Activated CD8-positive, alpha-beta memory T cell treated with anti-CD3 and anti-CD28 coated beads for 1 hour (primary cell): ENCODE measurements at places on chromosomes 6 and 20.

DNA sequence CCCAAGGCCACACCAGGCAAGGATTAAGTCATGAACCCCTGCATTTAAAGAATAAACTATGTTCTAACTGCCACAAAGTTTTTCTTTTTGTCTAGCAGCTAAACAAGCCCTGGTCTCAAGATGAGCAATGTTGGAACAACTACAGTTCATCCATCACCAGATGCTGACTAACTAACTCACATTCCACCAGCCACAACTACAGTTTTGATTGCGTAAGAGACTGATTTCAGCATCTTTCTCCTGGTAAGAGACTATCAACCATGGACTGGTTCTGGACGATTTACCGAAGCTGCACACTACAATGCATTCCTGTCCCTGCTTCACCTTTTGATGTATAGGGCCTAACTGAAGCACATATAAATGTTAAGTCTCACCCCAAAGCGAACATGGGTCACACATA is 43.0 kb downstream of the F13A1 start:
- DNase-seq = no peak

DNA sequence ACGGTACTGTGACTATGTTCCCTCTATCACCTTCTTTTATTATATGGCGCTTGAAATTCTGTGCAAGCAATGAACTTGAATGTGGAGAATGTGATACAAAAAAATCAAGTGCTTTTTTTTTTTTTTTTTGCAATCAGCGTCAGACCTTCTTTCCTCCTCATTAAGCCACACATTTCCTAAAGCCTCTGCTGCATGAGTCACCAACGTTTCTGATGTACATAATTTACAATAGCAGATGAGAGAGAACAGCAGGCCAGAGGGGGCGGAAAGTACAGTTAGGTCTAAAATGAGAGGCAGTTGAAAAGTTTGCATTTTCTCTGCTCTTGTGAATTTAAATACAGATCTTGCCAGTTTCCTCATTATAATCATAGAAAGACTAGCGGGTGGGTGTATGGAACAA is 114.6 kb upstream of the RIPOR2 start:
- no peak for DNase-seq

DNA sequence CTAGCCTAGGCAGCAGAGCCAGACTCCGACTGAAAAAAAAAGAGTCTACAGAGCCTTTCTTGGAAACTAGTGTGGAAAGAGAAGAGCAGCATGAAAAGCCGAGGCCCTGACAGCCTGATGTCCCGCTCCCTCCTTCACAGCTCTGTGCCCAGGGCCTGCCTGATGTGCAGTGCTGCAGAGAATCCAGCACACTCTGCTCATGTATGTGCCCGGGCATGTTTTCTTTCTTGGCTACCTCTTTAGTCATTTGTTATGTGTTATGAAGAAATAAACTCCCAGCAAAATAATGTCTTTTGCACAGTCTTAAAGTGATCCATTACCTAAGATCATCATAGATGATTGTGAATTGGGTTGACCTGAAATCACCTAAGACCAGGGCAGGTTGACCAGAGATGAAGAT is 78.1 kb upstream of the EZR start:
- no peak for DNase-seq

DNA sequence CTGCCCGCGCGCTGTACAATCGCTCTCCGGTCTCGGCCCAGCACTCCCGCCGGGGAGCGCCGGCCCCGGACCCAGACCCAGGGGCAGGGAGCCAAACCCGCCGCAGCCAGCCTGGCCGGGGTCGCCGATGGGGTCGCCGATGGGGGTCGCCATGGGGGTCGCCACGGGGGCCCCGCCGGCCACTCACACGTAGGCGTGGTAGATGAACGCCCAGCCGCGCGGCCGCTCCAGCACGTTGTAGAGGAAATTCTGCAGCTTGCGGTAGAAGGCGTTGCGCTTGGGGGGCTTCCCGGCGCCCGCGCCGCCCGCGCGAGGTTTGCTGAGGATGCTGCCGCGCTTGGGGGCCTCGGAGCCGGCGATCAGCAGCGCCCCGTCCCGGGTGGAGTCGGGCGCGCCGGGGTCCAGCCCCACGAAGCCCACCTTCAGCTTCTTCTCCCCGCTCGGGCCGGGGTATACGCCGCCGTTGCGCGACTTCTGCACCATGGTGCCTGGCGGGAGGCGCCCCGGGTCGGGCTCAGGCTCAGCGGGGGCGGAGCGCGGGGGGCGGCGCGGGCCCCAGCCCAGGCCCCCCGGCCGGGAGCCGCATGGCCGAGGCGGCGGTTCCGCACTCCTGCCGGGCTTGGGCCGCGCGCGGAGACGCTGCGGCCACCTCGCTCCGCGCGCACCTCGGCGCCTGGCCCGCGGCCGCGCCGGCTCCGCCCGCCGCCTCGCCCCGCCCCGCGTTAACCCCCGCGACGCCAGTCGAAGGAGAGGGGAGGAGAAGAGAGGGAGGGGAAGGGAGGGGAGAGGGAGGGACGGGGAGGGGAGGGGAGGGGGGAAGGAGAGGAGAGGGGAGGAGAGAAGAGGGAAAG is at the start of gene KCNQ2:
KCNQ2 (minus strand) TSS at position 675 of the 851 bp plus-strand sequence; CDS start at position 483, 192 bp downstream.
- no peak for DNase-seq

DNA sequence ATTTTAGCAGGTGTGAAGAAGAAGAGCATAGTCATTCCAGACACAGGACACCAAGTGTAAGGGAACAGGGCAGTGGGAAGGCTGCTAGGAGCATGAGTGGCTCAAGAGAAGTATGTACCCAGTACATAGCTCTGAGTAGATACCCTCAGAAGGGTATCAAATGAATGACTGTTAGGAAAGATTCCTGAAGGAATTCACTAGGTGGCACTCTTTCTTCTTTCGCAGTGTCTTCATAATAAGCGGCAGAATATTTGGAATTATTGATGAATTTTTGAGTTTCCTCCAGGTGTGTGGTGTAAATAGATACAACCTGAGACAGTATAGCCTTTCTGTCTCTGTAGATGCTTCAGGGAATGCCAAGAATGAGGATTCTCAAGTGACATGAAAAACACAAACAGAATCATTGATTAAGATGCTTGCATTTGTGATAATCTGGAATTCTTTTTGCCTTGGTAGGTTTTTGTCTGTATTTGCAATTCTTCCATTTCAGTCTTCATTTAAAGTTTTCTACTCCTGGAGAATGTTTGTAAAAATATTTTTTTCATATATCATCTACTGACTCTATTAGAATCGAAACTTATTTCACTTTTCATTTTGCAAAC is 264.3 kb upstream of the RIMS1 start:
- no peak for DNase-seq

GRCh38 chr20:57693670-57694329 is 16.0 kb downstream of the PMEPA1 start:
- DNase-seq = no peak
